Hematopoietic multipotent progenitor cell treated with erythropoietin and hydrocortisone succinate and interleukin-3 and kit ligand, for 8 days (in vitro differentiated cells): ENCODE measurements at places on chromosomes 3 and 15.

GRCh38 chr15:29106551-29107290 lies 162.9 kb downstream of the NSMCE3 start:
- DNase-seq, result no peak

DNA sequence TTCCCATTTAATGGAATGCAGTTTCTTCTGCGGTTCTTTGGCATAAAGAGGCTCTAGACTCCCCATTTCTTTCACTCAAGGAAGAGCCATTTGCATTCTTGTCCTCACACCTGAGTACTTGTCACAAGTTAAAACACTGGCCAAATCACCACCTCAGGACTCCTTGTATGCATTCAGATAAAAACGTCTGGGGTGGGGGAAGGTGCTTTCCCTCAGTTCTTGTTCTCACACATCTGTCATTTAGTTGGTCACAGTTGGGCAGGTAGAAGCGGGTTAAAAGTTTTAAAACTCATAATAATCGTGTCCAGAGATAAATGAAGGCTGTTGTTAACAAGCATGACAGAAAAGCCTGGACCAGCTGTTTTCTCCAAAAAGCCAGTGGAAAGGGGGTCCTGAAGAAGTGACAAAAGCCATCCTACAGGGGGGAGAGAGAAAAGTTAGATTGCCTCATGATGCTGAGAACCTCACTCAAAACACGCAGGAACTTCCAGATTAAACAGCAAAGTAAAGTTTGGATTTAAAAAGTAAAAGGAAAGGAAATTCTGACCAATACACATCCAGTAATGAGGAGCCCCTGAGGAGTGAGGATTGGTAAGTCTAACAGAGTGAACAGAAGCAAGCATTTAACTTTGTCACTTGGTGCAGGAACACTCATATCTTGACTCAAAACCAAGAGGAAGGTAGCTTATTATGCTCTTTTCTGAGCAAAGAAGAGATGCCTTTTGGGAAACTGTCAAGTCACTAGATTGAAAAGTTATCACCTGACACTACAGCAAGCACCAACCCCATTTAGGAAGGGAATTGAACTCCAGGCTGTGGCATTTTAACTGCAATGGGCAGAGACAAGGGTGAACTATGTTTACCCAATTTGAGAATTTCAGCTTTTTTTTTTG lies 2.8 kb downstream of the BCL2L10 start:
- DNase-seq, result no peak

GRCh38 chr3:4583416-4583815 lies 90.3 kb downstream of the ITPR1 start:
- no peak for DNase-seq

DNA sequence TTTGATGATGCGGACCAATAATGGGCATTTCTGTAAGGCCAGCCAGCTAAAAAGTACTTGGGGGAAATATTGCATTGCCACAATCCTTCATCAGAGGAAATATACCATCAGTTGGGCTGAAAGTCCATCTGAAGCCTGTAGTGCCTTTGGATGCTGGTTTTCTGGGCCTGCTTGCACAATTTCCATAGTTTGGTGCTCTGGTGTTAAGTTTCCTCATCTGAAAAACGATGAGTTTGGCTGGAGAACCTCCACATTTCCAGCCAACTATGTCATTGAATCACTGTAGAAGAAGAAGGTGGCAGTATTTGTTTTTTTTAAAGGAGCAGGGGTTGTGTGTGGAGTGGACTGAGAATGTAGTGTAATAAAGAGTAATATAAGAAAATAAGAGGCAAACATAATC lies 10.1 kb downstream of the CCNB2 start:
- DNase-seq, result no peak

DNA sequence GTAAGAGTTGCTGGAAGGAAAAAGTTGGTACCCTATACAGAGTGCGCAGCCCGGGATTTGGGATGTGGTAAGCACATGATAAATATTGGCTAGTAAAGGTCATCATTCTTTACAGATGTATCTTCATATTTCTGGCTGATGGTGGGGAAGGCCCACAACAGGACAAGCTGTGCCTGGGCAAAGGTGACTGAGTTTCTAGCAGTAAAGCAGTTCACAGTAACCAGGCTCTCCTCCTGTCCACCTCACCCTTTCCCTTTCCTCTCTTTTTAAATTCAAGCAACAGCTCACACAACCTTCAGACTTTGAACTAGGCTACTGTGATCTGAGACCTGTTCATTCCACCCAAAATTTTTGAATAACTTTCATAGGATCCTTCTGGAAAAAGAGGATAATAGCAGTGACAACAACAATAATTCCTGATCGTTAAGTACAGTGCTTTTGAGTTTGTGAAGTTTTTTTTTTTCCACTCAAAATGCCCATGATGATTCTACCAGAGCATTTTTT lies 145.9 kb upstream of the TBL1XR1 start:
- no peak for DNase-seq

- no peak for DNase-seq
Measured at GRCh38 chr3:192953926-192954325, 36.3 kb upstream of the MB21D2 start.

- DNase-seq, result no peak
Measured at GRCh38 chr15:87618203-87618725, 638.3 kb downstream of the NTRK3 start.

GRCh38 chr3:100407164-100407563 lies 5.8 kb downstream of the LNP1 start:
- no peak for DNase-seq

GRCh38 chr3:78823859-78824258 lies 943.9 kb downstream of the ROBO1 start:
- DNase-seq, result no peak

GRCh38 chr3:195003893-195004289 lies 267.1 kb downstream of the XXYLT1 start:
- DNase-seq, result no peak

GRCh38 chr15:69813881-69814280 lies 283.8 kb downstream of the TLE3 start:
- DNase-seq, result no peak

GRCh38 chr15:40081691-40082194 lies 26.9 kb downstream of the BMF start:
- DNase-seq, result peak; percentile 59

GRCh38 chr15:48285329-48286214 lies 45.7 kb upstream of the DUT start:
- peak; percentile 77 for DNase-seq

- DNase-seq, result no peak
Measured at GRCh38 chr15:62119227-62119864, 45.7 kb downstream of the C2CD4B start.

DNA sequence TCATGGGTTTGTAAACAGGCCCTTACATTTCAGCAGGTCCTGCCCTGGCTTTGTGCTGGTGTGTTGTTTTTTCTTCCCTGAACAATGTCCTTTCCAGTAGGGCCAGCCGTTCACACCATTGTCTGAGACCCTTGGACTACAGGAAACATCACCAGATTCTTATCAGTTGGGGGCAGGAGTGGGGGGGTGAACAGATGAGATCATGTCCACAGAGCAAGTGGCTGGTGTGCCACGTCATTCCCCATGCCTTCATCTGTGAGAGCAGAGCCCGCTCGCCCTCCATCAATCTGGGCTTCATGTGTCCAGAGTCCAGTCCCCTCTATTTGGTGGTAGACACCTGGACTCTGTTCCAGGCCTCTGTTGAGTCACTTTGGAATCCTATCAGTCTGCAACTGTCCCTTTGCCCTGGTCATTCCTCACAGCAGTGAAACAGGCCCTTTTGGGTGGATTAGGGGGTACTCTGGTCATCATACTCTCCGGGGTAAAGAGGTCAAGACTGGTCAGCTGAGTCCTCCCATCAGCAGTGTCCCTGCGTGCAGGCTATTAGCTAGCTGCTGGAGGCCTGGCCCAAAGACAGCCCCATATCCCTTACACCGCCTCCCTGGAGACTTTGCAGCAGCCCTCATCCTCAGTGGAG lies 15.0 kb downstream of the SEMA3G start:
- no peak for DNase-seq

DNA sequence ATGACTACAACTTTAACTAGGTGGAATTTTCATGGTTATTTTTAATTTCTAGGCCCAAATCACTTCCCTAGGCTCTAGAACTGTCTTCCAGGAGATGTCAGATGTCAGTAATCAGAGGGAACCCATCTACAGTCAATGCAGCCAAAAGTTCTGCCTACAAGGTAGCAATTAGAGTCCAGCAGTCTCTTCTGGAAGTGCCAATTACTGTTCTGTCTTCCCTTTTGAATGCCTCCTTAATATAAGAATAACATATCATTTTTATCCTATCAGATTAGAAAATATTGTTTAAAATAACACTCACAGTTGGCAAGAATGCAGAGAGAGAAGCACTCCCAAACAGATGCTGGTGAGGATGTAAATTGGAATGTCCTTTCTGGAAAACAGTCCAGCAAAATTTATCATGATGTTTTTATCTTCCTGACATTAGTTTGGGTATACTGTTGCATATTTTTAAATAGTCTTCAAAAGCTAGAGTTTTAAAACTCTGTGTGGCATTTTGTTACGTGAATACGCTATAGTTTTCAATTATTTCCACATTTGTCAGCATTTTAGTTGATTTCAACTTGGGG lies 543.7 kb downstream of the FHIT start:
- DNase-seq, result no peak

DNA sequence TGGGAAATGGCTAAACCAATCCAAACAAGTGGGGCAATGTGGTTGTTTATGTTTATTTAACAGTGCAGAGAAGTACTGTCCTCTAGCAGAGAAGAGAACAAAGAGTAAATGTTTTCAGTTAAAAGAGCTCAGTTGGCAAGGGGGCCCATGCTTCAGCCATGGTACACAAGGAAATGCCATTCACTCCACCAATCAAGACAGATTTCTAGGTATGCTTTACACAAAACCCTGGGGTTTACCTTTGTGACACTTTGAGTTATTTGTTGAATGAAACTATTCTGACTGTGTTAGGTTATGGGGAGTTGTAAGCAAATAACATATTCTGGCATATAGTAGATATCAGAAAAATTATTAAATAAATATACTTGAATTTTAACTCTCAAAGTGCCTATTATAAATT lies 228.5 kb upstream of the MME start:
- no peak for DNase-seq

GRCh38 chr3:161851941-161852566 lies 355.4 kb downstream of the OTOL1 start:
- DNase-seq, result peak; percentile 62

- DNase-seq, result no peak
Measured at GRCh38 chr3:44375450-44375849, 36.9 kb downstream of the TCAIM start.

GRCh38 chr3:20743553-20744321 lies 557.7 kb upstream of the SGO1 start:
- DNase-seq, result no peak

DNA sequence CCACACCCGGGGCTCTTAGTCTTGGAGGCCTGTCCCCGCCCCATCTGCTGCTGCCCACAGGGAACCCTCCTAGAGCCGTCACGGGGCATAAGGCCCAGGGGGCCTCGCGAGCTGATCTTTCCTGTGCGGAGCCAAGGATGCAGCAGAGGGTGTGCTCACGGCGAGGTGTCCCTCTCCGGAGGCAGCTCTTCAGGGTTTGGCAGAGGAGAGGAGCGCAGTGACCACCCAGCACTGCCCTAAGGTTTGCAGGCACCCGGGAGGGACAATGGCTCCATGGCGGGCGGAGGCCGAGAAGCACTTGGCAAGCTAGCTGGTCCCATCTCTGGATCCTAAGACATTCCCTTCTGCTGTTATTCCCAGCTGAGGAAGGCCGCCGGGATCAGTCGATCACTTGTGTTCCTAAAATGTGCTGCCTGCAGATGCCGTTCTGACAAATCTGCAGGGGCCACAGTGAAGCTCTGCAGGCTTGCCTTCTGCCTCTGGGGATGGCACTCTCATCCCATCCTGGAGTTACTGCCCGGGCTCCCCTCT lies 47.4 kb upstream of the PCSK6 start:
- DNase-seq, result no peak

GRCh38 chr3:71912839-71913495 lies 128.0 kb upstream of the PROK2 start:
- peak; percentile 62 for DNase-seq

DNA sequence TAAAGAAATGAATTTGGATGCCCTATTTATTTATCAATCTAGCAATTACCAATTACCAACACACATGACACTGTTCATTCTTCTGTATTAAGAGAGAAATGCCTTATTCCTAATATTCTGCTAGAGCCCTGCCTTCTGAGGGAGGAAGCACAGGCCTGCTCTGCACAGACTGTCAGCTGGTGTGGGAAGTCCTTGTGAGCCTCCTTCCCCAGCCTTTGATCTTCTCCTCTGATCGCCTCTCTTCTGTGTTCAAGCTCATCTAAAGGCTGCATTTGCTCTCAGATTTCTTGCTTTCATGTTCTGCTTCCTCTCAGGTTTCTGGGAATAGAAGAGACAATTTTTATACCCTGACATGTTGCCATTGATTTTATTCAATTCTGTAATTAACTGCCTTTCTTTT lies 290.6 kb upstream of the UMPS start:
- DNase-seq, result no peak

GRCh38 chr15:27583651-27584050 lies 515.5 kb downstream of the OCA2 start:
- no peak for DNase-seq

DNA sequence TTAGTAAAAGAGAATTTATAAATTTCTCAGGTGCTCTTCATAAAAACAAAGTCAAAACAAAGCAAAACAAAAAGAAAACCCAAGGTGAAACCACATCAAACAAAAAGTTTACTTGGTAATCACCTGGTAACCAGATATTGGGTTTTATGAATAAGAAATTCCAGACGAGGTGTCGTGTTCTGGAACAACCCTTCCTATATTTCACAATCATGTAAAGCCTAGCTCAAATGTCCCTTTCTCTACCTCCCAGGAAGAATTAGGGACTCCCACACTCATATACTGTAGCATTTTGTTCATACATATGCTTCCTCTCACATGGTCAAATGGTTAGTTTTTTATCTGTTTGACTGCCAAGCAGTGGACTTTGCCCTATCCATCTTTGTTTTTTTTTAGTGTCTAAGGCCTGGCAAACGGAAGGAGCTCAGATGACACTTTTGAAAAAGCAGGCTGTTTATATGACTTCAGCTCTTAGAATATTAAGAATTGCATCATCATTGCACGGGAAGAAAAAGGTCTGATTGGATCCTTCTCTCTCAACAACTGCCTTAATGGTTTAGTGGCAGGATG lies 326.7 kb upstream of the TBL1XR1 start:
- DNase-seq, result no peak

DNA sequence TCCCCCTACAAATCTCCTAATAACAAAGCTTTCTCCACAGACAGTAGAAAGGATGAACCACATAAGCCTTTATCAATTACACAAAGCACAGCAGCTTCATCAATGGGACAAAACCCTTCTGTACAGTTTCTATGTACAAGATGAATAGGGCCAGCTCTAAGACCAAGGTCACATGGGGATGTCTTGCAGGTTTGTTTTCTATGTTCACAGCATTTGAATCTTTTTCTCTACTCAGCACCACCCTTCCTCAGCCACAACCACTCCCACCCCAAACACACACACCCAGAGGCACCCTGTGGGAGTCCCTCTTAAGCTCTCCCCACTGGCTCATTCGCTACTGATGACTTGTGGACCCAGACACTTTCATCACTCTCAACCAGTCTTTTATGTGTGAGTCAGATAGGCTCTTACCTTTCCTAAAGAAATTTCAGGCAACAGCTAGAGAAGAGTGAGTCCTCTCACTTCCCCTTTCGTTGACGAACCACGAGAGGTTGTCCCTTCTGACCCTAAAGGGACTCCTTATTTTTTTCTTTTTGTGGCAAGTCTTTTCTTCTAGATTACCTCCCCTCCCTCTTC lies 57.9 kb downstream of the ARHGAP31 start:
- DNase-seq, result peak; percentile 7
